CD4-positive, alpha-beta memory T cell (primary cell): ENCODE measurements at places on chromosomes 16 and 17.

DNA sequence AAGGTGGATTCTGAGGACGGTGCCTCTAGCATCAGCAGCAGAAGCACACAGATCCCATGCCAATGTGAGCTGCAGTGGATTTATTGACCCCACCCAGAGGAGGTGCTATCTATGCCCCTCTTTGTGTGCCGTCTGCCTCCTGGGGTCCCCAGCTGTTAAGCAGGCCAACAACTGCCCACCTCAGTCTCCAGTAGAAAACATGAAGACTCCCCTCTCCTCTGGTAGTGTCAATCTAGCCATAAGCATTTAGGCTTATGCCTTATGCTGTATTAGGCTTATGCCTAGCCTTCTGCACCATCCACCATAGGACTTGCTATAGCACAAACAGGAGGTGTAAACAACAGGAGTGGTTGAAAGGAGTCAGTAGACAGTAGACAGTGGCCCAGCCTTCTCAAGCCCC is 417.9 kb upstream of the C16orf82 start:
- DNase-seq, result no peak
- no peak overlapping the region for H3K27ac ChIP-seq
- H3K36me3 ChIP-seq, result no peaks in the 10 kb centered on the region
- H3K27me3 ChIP-seq, result no peaks in the 10 kb centered on the region
- no peak overlapping the region for H3K4me3 ChIP-seq

GRCh38 chr17:68148936-68149335 is 98.9 kb upstream of the AMZ2 start:
- no peak overlapping the region for H3K4me3 ChIP-seq
- H3K27ac ChIP-seq, result no peak overlapping the region
- H3K36me3 ChIP-seq, result no peaks in the 10 kb centered on the region
- no peaks in the 10 kb centered on the region for H3K27me3 ChIP-seq

GRCh38 chr16:79217375-79218011 is 383.0 kb downstream of the MAF start:
- DNase-seq, result peak; percentile 61
- no peaks in the 10 kb centered on the region for H3K36me3 ChIP-seq
- peaks cover 17% of the 10 kb centered on the region for H3K4me1 ChIP-seq

DNA sequence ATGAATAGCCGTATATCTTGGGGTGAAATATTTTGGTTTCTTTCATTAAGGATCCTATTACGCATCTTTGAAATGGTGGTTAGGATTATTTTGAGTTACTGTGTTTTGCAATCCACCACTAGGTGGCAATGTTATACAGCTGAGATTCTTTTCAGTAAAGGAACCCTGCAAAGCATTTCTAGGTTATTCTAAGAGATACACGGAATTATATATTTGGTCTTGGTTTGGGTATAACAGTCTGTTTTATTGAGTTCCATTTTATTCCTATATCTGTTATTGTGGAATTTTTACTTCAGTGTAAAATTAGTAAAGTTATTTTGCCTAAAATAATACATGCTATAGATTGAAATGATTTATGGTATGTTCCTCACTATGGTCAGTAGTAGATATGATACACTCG is 62.9 kb upstream of the CPHXL start:
- H3K36me3 ChIP-seq, result no peaks in the 10 kb centered on the region
- no peaks in the 10 kb centered on the region for H3K4me1 ChIP-seq
- H3K27ac ChIP-seq, result no peak overlapping the region
- H3K4me3 ChIP-seq, result no peak overlapping the region

GRCh38 chr16:87311387-87311786 is 5.8 kb downstream of the C16orf95 start:
- no peaks in the 10 kb centered on the region for H3K4me1 ChIP-seq
- no peak overlapping the region for H3K27ac ChIP-seq
- H3K4me3 ChIP-seq, result no peak overlapping the region
- no peaks in the 10 kb centered on the region for H3K36me3 ChIP-seq
- no peak for DNase-seq

DNA sequence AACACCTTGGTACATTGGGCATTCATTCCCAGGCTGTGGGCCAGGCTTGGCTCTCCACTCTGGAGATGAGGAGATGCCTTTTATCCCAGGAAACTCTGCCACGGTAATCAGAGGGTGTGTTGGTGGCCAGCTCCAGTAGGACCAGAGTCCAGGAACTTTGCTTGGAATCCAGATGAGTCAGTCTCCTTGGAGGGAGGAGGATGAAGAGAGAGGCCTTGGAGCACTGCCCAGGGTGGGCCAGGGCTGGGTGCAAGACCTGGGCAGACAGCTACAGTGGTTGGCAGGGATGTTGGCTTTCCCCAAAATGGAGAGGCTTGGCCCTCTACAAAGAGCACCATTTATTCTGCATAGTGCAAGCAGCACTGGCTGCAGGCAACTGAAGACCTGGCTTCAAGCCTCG is 209.0 kb downstream of the RGS9 start:
- no peaks in the 10 kb centered on the region for H3K4me1 ChIP-seq
- H3K36me3 ChIP-seq, result no peaks in the 10 kb centered on the region
- no peak overlapping the region for H3K4me3 ChIP-seq
- H3K27me3 ChIP-seq, result no peaks in the 10 kb centered on the region

DNA sequence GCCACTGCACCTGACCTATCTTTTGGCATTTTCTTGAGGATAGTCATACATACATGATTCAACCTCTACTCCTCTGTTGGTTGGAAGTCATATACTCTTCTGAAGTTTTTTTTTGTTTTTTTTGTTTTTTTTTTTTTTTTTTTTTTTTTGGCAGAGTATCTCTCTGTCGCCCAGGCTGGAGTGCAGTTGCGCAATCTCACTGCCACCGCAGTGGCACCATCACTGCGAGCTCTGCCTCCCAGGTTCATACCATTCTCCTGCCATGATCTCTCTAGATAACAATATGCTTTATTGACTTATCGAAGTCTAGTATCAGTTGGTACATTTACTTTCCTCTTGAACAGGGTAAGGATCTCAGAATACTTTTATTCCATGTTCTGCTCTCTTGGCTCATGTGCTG is 224.2 kb upstream of the WSCD1 start:
- no peaks in the 10 kb centered on the region for H3K4me1 ChIP-seq
- H3K36me3 ChIP-seq, result no peaks in the 10 kb centered on the region
- no peaks in the 10 kb centered on the region for H3K27me3 ChIP-seq
- H3K27ac ChIP-seq, result no peak overlapping the region
- no peak overlapping the region for H3K4me3 ChIP-seq
- DNase-seq, result no peak

- H3K27ac ChIP-seq, result no peak overlapping the region
- H3K4me3 ChIP-seq, result no peak overlapping the region
- H3K36me3 ChIP-seq, result no peaks in the 10 kb centered on the region
- H3K4me1 ChIP-seq, result peaks cover 5% of the 10 kb centered on the region
- no peak for DNase-seq
Measured at GRCh38 chr16:11393861-11394592, 48.8 kb downstream of the RMI2 start.

DNA sequence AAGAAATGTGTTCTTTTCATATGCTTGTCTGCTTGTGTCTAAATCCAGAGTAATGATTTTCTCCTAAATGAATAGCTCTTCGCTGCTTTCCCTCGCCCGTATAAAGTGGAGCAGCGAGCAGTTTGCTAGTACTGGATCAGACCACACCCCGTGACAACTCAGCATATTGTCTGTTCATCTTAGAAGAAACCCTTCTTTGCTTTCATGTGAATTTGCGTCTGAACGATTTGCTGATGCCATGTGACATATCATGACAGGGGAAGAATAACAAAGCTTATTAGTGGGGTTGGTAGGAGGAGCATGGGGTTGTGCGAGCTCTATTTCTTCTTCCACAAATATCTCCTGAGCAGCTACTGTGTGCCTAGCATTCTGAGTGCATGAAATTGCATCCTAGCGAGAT is 44.1 kb upstream of the CACNG4 start:
- no peak for DNase-seq
- no peak overlapping the region for H3K4me3 ChIP-seq
- H3K4me1 ChIP-seq, result no peaks in the 10 kb centered on the region
- no peaks in the 10 kb centered on the region for H3K27me3 ChIP-seq
- no peaks in the 10 kb centered on the region for H3K36me3 ChIP-seq

DNA sequence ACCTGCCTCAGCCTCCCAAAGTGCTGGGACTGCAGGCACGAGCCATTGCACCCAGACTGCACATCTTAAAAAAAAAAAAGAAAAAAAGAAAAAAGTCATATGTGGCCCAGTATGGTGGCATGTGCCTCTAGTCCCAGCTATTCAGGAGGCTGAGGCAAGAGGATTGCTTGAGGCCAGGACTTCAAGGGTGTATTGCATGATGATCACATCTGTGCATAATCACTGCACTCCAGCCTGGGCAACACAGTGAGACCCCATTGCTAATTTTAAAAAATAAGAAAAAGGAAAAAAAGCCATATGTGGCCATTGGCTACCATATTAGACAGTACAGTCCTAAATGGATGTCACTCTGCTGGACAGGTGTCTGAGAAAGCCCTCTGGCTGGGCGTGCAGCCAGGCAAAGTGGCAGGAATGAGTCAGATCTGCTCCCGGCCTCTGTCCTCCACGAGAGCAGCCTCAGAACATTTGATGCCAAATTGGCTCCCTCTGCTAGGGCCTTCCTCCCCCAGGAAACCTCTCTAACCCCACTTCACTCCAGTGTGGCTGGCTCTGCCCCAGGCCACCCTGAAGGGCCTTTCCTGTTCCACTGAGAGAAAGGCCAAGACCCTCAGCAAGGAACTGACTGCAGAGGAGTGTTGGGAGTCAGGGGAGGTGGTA is 14.7 kb downstream of the CA7 start:
- no peaks in the 10 kb centered on the region for H3K27me3 ChIP-seq
- H3K4me3 ChIP-seq, result no peak overlapping the region
- no peaks in the 10 kb centered on the region for H3K4me1 ChIP-seq
- no peaks in the 10 kb centered on the region for H3K36me3 ChIP-seq
- DNase-seq, result no peak

- H3K27ac ChIP-seq, result peak overlapping the region; percentile 47
- H3K4me3 ChIP-seq, result no peak overlapping the region
- DNase-seq, result no peak
- no peaks in the 10 kb centered on the region for H3K27me3 ChIP-seq
Measured at GRCh38 chr16:721765-722540, 1.0 kb downstream of the ANTKMT start.

DNA sequence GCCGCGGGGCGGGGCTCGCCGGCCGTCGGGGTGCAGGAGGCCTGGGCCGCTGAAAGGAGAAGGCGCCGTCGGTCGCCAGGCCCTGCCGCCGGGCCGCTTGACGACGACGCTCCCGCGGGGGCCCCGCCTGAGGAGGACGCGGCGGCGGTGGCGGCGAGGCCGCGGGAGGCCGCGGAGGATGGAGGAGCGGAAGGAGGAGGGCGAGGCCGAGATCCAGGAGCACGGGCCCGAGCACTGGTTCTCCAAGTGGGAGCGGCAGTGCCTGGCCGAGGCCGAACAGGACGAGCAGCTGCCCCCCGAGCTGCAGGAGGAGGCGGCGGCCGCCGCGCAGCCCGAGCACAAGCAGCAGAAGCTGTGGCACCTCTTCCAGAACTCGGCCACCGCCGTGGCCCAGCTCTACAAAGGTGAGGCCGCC is 430 bp downstream of the HAPSTR1 start:
- peak; percentile 61 for DNase-seq
- H3K4me1 ChIP-seq, result peaks cover 49% of the 10 kb centered on the region
- peak overlapping the region; percentile 93 for H3K27ac ChIP-seq
- H3K27me3 ChIP-seq, result no peaks in the 10 kb centered on the region
- H3K36me3 ChIP-seq, result peaks cover 12% of the 10 kb centered on the region
- peak overlapping the region; percentile 69 for H3K4me3 ChIP-seq

GRCh38 chr16:30428055-30428454 is 1.8 kb downstream of the DCTPP1 start:
- H3K27ac ChIP-seq, result no peak overlapping the region
- no peak overlapping the region for H3K4me3 ChIP-seq
- DNase-seq, result no peak
- H3K4me1 ChIP-seq, result peaks cover 19% of the 10 kb centered on the region
- no peaks in the 10 kb centered on the region for H3K27me3 ChIP-seq

- no peak for DNase-seq
- no peaks in the 10 kb centered on the region for H3K27me3 ChIP-seq
- peak overlapping the region; percentile 50 for H3K27ac ChIP-seq
- H3K4me3 ChIP-seq, result no peak overlapping the region
Measured at GRCh38 chr16:28188085-28188916, 23.5 kb downstream of the XPO6 start.

DNA sequence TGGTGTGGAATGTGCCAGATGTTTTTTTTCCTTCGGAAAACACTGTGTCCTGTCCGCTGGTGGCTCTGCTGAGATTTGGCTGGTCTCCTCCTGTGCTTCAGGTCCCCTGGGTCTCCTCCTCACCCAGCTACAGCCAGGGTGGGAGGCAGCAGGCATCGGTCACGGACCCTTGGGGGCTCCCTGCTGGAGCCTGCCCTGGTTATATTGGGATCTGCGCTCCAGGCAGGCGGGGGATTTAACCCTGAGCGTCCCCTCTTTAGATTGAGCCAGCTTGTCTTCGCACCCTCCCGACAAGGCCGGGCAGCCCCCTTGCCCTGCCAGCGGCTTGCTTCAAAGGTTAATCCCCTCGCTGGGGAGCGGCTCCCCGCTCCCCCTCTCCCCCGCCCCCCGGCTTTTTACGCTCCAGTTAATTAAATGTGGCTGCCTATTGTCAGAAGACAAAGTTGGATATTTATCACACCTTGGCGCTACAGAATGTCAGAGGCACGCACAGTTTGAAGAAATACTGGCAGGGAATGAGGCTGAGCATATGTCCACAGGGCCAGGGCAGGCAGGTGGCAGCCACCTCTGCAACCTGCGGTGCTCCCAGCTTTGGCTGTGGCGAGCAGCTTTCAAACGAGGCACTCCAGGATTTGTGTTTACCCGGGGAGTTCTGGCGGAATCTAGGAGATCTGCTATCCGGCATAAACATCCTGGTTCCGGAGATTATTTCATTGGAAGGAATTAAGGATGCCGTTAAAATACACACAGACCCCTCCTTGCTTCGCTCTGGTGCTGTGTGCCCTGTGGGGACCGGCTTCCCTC is 38.2 kb upstream of the GSE1 start:
- DNase-seq, result no peak
- H3K36me3 ChIP-seq, result no peaks in the 10 kb centered on the region
- no peak overlapping the region for H3K4me3 ChIP-seq
- peaks cover 36% of the 10 kb centered on the region for H3K4me1 ChIP-seq
- H3K27me3 ChIP-seq, result no peaks in the 10 kb centered on the region

DNA sequence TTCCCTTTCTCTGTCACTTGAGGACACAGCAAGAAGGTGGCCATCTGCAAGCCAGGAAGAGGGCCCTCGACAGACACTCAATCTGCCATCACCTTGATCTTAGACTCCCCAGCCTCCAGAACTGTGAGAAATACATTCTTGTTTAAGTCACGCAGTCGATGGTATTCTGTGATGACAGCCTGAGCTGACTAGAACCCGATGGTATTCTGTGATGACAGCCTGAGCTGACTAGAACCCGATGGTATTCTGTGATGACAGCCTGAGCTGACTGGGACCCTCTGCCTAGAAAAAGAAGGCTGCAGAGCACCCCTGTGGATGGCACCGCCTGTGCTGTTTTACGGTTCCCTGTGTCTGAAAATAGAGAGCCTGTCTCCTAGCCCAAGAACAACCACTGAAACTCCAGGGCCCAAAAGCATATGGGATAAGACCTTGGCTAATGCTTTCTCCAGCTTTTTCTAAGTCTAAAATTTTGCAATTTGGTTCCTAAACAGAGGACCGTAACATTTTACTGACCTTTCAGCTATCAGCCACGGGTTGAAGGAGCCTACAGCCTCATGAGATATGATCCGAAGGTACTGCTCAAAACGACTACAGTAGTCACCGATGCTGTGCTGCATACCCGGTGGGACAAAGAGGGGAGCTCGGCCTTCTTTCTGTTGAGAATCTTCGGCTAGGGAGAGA is 33.1 kb upstream of the PITPNM3 start:
- no peak for DNase-seq
- no peaks in the 10 kb centered on the region for H3K4me1 ChIP-seq
- H3K4me3 ChIP-seq, result no peak overlapping the region
- no peaks in the 10 kb centered on the region for H3K27me3 ChIP-seq
- H3K36me3 ChIP-seq, result peaks cover 43% of the 10 kb centered on the region

- peak overlapping the region; percentile 92 for H3K4me3 ChIP-seq
- H3K27me3 ChIP-seq, result no peaks in the 10 kb centered on the region
- H3K27ac ChIP-seq, result peak overlapping the region; percentile 95
- peaks cover 5% of the 10 kb centered on the region for H3K36me3 ChIP-seq
- peaks cover 54% of the 10 kb centered on the region for H3K4me1 ChIP-seq
Measured at GRCh38 chr17:47189732-47190237, 690 bp upstream of the CDC27 start.
